ENCODE measurements at places on chromosomes 7 and 10. TPM values are rescaled to one million over a fixed set of nuclear protein-coding genes. Genes with fewer than 3 reads are reported as not detected.

The SLC18A3 gene
- total RNA-seq: not detected

The TMEM236 gene
- not detected for total RNA-seq

The CYP26C1 gene
- total RNA-seq: not detected

- DNase-seq: peak; percentile 45
Measured at GRCh38 chr7:127514499-127514898, 70.9 kb downstream of the GCC1 start.

DNA sequence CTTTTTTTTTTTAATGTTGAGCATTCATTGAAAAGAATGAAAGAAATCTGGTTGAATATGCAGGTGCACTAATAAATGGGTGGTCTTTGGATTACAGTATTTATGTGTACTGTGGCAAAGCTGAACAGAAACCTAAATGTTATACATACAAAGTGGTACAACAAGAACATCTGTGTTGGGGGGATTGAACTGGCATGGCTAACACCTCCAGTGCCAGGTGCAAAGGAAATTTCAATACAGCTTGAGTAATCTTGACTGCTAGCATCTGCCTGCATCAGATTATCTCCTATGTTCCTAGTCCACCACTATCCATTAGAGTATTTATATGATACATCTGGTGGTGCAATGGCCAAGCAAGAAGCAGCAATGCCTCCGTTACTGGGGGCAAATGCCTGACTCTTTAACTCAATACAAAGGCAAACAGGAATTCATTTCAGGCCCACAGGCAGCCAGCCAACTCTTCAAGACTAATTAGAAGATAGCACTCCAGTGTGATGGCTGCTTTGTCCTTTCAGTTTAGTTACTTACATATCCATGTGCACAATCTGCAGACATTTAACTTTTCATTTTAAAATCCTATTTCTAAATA lies 220.5 kb upstream of the ETV1 start:
- no peak for DNase-seq

- no peak for DNase-seq
Measured at GRCh38 chr7:125926621-125927020, 997.0 kb upstream of the POT1 start.

GRCh38 chr7:1076184-1077072 lies 11.5 kb upstream of the GPER1 start:
- peak; percentile 24 for DNase-seq

DNA sequence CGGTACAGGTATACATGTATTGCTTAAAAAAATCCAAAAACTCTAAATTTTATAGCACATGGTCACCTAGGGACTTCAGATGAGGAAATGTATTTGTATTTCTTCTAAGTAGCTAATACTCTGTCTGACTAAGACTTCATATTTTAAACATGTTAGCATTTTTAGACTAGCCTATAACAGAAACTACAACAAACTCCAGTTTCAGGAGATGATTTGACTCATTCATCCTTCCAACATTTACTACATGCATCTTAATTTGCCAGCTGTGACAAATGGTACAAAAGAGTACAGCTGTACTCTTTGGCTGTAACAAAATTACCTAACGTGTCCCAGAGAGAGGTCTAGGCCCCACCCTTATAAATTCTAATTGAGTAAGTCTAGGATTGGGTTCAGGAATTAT lies 22.2 kb downstream of the TMEM209 start:
- DNase-seq: peak; percentile 7

DNA sequence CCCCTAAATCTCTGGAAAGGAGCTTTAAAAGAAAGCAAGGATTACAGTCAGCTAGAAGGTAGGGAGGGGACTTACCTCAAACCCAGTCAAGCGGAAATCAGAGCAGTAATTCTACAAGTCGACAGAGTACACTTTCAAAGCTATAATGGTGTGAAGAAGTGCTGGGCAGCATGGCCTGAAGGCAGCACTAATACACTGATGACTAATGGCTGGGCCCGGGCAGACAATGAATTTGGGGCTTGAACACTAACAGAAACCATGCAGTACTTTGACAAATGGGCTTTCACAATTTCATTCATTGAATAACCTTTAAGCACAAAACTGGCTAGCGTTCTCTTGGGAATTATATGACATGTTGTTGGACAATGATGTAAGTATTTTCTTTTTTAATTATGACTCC lies 4.7 kb downstream of the GLI3 start:
- DNase-seq: peak; percentile 99

- DNase-seq: no peak
Measured at GRCh38 chr7:140084972-140085371, 22.2 kb upstream of the PARP12 start.

GRCh38 chr7:3649250-3649649 lies 348.2 kb downstream of the SDK1 start:
- no peak for DNase-seq

DNA sequence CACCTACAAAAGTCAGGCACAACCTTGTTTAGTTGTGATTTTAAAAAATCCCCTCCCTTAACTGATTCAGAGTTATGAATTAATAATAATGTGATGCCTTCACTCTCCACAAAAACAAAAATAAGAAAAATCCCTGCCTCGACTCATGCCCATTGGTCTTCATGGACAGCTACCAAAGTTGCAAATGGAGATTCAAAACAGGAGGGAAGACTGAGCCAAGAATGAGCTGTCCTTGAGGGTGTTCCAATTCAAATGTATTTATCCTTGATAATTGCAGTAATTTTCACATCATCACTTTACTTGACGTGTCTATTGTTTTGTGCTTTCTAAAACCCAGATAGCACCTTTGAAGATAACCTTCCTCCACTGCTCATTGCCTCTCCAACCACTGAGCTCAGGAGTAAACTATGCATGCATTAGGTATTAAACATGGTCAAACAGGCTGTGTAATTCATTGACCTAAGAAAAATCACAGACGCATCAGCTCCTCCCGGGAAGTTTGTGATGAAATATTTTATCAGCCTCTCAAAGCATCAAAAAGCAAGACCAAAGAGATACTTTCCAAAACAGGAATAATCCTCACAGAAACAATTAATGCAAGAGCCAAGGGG lies 712.7 kb upstream of the IGFBP3 start:
- no peak for DNase-seq

GRCh38 chr7:80135309-80136104 lies 876 bp downstream of the GNAI1 start:
- peak; percentile 54 for DNase-seq

DNA sequence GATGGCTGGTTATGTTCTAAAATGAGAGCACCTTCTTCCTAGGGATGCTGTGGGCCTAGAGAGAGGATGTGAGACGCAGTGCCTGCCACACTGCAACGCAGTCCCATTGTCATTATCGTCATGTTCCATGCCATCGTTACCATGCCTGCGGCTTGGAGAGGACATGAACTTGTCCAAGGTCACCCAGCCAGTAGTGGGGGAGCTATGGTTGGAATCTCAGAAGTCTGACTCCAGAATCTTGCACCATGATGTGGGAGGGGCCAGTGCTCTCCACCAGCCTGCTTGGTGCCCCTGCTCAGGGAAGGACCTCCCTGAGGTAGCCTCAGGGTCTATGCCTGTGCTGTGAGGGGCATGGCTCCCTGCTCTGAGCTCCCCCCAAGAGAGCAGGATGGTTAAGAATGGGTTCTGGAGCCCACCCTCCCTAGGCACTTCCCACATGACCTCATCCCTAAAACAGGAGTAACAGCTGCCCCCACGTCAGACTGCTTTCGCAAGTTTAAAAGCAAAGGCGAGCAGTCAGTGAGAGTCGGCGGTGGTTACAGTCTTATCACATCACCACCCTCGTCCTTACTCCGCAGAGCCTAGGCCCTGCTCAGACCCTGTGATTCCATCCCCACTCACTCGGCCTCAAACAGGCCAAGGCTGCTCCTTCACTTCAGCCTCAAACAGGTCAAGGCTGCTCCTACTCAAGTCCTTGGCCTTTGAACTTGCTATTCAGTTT lies 50.4 kb downstream of the HABP2 start:
- DNase-seq: no peak

DNA sequence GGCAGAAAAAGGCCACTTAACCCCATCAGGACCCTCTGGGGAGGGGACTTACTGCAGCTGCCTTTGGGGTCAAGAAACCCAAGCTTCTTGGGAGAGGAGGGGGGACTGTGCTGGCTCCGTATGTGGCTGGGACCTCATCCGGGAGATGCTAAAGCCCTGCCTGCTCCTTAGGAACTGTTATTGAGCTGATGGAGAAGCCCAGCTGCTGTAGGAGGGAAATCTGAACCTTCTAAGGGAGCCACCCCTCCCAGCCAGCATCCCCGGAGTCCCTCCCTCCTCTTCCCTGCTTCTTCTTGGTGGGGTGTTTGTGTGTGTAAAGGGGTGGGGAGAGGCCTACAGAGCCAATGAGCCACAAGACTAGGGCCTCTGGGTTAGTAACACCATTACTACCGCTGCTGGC lies 8.2 kb downstream of the KCNIP2 start:
- no peak for DNase-seq

All from M059J (cell line).